CD4-positive, alpha-beta T cell treated with Interleukin-6 for 4 hours (primary cell): ENCODE measurements at places on chromosomes 3 and 15.

DNA sequence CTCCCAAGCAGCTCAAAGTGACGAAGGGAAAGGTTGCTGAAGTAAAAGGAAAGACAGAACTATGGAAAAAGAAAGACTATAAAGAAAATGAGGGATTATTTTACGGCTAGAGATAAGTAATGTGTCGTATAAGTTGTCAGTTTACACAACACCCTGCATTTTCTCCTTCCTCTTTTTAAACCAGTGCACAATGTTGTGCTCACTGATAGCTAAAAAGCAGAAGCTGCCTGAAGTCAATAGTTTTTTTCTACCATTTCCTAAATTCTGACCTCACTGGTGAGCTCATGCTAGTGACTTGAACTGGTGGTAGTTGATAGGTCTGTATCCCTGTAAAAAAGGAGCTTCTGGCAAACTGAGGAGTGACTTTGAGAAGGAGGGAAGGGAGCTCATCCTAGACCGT, 368.6 kb upstream of the GBE1 start:
- no peak for DNase-seq

- DNase-seq: no peak
Measured at GRCh38 chr3:41075975-41076374, 123.3 kb upstream of the CTNNB1 start.

DNA sequence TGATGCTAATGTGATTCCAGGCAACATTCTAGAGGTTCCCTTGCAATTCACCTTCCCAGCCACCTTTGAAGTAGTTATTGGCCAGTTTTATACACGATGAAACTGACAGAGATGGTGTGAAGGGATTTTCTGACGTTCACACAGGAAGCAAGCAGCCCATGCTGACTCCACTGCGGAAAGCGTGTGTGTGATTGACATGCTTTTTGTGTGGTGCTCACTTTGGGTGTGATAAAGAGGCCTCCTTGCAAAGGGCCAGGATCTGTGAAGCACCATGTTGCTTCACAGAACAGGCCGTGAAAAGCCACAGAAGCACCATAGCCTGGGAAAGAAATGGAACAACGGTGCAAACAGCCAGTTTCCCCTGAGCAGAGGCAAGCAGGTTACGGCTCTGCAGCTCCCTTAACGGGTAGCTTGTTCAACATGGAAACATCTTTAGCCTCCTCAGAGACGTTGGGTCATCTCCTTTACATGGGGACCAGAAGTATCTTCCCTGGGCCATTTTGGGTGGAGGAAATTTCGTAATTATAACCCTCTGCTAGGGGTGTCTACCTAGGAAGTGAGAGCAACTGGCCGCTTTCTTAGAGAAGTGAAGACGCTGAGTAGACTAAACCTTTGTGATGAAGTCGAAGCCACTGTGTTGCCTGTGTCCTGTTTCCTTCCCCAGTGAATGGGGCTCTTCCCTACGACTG, 108.5 kb downstream of the APBA2 start:
- no peak for DNase-seq

DNA sequence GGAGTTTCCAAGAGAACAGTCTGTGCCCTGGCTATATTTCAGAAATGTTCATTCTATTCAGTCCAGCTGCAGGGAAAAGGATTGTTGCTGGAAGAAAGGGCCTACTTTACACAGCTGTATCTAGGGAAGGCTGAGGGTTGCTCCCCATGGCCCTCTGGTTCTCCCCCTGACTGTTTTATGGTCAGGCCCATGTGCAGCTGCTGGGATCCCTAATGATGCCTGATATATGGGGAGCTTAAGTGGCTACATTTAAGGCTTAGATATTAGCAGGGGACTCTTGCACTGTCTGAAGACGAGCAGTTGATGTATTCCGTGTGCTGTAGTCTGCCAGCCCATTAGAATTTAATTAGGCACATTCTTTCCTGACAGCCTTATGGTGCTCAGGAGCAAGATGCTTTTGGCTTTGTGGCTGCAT, 72.0 kb downstream of the FAM43A start:
- no peak for DNase-seq

GRCh38 chr3:135271177-135272025, 476.3 kb downstream of the EPHB1 start:
- no peak for DNase-seq

GRCh38 chr3:186418671-186419145, 56.7 kb upstream of the DGKG start:
- no peak for DNase-seq

DNA sequence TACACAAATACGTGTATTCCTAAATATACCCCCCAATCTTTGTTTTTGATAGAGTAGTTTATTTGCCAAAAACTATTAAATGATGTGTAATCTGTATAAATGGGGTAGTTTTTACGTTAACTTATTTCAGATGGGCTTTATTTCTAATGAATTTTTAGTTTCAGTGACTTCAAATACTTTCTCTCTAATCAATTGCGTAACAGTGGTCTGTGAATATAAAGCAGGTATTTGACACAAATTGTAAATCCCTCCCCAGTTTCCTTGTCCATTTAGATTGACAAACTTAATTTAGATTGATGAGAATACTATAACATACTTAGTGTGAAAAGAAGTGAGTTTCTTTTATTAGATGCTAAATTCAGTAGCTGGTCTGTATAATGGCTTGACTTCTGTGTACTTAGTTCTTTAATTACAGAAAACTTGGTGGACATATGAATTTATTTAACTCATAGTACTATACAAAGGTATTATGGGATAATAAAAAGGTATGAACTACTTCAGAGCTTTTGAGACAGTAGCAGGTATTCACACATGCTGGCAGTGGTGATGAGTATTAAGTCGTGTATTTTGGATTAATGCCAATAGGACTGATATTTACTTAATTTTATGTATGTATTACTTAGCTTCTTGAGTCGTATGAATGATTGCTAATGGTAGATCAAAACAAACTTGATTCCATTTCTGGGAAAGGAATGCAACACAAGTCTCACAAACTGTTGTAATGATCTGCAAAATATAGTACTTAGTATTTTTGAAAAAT, 81.6 kb downstream of the STT3B start:
- DNase-seq: no peak

DNA sequence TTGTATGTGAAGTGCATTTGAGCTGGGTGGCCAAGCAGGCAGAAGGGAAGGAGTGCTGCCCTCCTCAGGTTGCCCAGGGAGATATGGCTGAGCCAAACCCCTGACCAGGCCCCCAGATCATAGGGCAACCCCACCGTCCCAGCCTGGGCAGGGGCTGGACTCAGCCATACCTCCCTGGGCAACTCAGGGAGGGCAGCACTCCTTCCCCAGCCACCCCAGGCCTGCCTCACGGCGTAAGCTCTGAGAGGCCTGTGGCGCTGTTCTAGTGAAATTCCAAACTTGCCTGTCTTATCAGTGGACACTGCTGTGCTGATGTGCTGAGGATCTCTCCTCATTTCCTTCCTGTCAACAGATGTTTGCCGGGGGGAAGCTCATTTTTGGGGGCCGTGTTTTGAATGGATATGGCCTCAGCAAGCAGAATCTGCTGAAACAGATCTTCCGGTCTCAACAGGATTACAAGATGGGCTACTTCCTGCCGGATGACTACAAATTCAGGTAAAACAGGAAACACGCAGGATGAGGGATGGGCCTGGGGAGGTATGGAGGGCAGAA, 57.6 kb upstream of the FGD5 start:
- no peak for DNase-seq

DNA sequence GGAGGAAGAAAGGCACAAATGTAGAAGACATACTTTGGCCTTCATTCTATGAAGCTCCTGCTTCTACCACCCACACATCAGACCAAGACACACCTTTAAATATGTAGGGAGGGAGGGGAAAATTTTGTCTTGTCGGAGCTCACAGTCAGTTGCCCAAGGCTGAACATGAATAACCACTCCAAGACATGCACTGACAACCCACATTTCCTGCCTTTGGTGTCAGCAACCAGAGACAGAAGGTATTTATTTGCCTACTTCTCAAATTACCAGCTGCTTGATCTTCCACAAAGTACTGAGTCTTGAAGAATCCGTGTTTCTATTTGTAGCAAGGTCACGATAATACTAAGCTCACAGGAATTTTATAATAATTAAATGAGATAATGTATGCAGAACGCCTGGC, 169.7 kb downstream of the KCNMB2 start:
- DNase-seq: no peak
